ENCODE measurements at places on chromosomes 5 and 9. TPM values are rescaled to one million over a fixed set of nuclear protein-coding genes. Genes with fewer than 3 reads are reported as not detected.

PCDHGC5 gene
- 0.53 TPM for total RNA-seq

IFNA13 gene
- total RNA-seq = not detected

MAMDC2 gene
- total RNA-seq = 26.4 TPM

PCDHB3 gene
- 0.35 TPM for total RNA-seq
